ENCODE measurements at places on chromosomes 12 and 14.

DNA sequence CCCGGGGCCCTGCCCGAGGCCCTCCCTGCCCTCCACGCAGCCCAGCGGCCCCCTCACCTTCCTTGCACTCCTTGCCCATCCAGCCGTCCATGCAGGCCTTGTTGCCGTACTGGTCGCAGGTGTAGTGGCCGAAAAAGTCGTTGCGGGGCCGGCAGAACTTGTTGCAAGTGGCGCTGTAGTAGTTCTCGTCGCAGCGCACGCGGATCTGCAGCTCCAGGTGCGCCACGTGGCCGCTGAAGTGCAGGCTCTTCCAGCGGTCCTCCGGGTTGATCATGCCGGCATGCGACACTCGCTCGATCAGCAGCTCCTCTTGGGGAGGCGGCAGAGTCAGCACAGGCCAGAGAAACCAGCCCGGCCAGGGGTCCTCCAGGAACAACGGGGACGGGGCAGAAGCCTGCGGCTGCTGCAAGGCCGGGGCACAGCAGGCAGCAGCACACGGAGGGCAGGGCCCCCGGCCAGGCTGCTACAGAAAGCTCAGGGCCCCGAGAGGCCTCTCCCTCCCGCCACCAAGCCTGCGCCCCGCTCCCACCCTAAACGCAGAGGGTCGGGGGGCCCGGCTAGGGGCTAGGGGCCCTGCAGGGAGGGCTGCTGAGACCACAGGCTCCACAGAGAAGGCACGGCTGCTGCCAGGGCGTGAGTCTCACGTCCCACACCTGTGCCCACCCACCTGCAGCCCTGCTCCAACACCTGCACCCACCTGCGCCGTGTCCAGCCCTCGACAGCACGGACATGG is 12.7 kb downstream of the JAG2 start:
- no peak for DNase-seq

GRCh38 chr14:97273540-97273939 is 476.4 kb downstream of the VRK1 start:
- no peak for DNase-seq

DNA sequence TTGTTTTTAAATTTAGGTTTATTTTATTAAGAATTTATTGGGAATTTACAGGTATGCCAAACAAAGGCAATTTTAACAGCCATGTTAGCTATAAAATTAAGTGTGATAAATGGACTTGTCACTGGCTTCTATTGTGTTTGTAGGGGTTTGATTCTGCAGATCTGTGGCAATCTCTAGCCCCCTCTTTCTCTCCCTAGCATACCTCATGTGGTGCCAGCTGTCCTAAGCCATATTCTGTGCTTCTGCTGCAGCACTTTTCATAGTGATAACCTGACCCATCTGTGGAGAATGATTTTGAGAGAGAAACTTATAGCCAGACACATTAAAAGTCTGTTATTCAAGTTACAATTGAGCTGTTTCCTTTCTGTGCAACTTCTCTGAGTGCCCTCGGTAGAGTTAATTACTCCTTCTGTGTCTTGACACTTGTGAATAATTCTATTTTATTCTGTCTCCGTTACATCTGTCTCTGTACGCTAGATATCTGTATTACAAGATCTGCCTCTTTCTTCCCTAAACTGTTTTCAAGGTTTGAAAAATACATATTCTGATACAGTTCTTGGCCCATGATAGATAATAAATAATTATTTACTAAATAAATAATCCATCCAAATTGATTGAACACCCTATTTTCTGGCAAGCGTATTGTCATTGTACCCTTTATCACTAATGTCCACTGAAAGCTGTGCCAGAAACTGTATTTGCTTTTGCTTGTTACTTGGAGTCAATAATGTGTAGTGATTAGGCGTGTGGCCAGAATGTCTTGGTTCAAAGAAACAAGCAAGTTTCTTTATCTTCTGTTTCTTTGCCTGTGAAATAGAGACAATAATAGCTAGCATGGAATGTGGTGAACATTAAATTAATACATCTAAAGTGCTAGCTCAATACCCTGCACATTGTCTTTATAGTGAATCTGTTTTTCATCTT is 40.0 kb downstream of the FRS2 start:
- DNase-seq, result no peak

DNA sequence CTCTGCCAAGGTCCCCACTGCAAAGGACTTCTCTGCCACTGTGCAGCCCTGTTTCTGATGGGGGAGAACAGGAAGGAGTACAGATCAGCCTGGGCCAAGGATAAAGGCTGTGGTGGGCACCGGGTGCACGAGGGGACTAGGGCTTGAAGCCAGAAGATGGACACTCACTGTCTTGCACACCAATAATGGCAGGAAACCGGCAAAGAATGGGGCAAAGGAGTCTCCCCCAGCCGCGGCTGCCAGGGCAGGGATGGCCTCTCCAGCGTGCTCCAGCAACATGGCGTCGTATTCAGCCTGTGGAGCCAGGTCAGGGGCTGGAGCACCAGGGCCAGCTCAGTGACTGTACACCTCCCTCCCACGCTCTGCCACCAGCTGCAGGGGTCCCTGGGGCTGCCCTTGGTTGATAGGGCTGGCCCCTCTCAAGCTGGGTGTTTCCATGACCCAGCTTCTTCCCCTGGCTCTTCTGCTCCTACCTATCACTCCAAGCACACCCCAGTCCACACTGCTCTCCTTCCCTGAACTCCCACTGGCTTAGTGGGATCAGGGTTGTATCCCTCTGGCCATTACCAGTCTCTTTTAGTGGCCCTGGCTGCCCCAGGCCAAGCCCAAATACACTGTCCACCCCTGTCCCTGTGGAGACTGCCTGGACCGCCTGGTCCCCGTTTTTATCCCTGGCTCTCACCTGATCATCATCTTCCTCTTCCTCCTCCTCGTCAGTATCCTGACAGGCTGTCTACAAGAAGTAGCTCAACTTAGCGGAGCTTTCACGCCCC is 6.3 kb downstream of the IPO4 start:
- no peak for DNase-seq

DNA sequence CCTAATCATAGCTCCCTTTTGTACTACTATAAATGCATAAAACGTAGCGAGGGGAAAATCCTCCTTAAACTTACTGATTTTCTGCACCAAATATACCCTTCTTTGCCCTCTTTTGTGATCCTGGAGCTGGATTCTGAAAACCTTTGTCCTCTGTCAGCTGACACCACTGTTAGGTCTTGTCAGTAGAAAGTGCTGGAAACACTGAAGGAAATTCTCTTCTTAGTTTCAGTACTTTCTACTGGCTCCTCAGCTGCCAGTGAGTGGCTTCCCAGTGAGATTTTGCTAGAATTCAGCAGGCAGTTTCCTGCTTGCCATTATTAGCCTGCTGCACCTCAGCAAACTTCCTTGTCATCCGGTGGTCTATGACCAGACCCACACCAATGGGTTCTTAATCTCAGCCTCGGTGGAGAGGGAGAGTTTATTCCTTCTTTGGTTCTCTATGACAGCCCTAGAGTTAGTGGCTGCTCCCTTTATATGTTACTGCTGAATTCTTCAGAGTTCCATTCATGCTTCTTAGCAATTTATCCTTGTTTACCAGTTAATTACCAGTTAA is 476.2 kb downstream of the FSCB start:
- no peak for DNase-seq

DNA sequence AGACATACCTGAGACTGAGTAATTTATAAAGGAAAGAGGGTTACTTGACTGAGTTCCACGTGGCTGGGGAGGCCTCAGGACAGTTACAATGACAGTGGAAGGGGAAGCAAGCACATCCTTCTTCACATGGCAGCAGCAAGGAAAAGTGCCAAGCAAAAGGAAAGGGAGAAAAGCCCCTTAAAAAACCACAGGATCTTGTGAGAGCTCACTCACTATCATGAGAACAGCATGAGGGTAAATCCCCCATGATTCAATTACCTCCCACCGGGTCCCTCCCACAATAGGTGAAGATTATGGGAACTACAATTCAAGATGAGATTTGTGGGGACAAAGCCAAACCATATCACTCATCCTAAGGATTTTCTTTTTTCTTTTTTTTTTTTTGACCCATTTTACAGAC is 177.8 kb upstream of the EEA1 start:
- DNase-seq, result no peak

DNA sequence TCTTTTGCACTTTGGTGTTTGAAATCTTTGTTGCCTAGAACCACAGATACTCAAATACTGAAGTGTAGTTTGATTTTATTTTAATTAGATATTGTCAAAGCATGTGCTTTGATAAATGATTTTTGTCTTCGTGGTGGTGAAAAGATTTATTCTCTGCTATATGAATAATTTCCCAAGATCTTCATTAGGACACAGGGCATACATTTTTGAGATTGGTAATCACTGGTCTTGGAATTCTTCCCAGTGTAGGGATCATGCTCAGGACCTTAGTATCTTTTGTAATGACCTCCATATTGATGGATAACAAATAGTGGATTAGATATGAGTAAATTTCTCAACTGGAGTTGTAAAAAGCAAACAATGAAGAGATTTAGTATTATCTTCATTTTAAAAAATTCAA is 28.2 kb downstream of the TBK1 start:
- no peak for DNase-seq

GRCh38 chr12:78145398-78145797 is 314.7 kb downstream of the NAV3 start:
- no peak for DNase-seq

DNA sequence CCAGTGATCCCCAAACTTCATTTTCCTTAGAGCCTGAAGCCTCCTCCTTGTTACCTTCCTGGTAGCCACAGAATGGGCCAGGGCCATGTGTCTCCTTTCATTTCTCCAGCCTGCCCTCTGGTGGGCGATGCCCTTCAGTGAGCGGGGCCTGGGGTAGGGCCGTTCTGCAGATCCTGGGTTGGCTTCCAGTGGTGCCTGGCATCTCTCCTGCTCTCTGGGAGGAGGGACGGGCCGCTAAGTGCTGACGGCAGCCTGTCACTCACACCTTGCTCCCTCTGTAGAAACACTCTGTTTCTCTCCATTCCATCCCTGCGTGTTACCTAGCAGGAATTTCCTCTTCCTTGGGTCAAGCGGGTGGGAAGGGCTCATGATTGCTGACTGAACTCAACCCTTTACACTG is 232.1 kb downstream of the CACNA1C start:
- peak; percentile 44 for DNase-seq

GRCh38 chr12:77500089-77500488 is 330.6 kb upstream of the NAV3 start:
- no peak for DNase-seq

- no peak for DNase-seq
Observed at GRCh38 chr14:56102941-56103340, 15.3 kb upstream of the PELI2 start.

GRCh38 chr14:96649327-96649601 is 147.1 kb downstream of the PAPOLA start:
- DNase-seq, result no peak

DNA sequence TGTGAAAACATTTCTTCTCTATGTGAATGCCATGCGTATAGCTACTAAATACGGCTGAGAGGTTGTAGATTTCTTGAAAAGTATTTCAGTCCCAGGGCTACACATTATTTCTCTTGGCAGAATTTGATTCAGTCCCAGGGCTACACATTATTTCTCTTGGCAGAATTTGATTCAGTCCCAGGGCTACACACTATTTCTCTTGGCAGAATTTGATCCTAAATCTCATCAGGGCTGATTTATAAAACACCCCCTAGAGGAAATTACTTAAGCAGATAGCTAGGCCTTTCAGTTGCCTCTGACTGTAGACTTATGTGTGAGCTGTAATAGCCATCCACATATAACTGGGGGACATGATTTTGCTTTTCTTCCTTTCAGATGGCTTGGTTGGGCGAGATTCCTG is 50.4 kb downstream of the AK7 start:
- no peak for DNase-seq

- DNase-seq, result no peak
Observed at GRCh38 chr12:124721501-124722162, 142.0 kb downstream of the SCARB1 start.

- DNase-seq, result no peak
Observed at GRCh38 chr14:31300296-31300695, 92.7 kb upstream of the HECTD1 start.

GRCh38 chr12:27309293-27309994 is 23.2 kb upstream of the BMAL2 start:
- DNase-seq, result no peak

GRCh38 chr12:46360908-46361666 is 11.5 kb downstream of the SLC38A2 start:
- no peak for DNase-seq

DNA sequence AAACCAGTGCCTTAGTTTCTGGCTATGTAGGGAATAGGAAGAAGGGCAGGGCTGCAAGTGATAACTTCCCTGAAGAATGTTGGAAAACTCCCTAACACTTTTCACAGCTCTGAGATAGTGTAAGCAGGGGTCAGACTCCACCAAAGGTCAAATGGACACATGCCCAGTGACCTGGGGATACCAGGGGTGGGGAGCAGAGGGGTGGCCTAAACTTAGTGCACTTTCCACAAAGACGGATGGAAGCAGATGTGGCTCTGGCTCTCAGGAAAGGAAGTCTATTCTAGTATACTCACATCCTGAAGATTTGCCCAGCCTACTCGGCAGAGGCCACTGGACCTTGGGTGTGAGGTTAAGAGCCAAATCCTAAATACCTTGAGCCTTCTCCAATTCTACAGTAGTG is 285.8 kb downstream of the NUAK1 start:
- DNase-seq, result no peak

Data from activated naive CD8-positive, alpha-beta T cell treated with anti-CD3 and anti-CD28 coated beads, Interleukin-2, amount 10 ng/mL, durations not matched to agents 7 days and 5 days (primary cell).